ENCODE measurements at places on chromosomes 1 and 21. TPM values are rescaled to one million over a fixed set of nuclear protein-coding genes. Genes with fewer than 3 reads are reported as not detected.

- H3K27ac ChIP-seq = no peak overlapping the region
- H3K36me3 ChIP-seq = no peaks in the 10 kb centered on the region
- DNase-seq = no peak
- H3K27me3 ChIP-seq = no peaks in the 10 kb centered on the region
Observed at GRCh38 chr1:231921646-231922345, 295.2 kb downstream of the DISC1 start.

DNA sequence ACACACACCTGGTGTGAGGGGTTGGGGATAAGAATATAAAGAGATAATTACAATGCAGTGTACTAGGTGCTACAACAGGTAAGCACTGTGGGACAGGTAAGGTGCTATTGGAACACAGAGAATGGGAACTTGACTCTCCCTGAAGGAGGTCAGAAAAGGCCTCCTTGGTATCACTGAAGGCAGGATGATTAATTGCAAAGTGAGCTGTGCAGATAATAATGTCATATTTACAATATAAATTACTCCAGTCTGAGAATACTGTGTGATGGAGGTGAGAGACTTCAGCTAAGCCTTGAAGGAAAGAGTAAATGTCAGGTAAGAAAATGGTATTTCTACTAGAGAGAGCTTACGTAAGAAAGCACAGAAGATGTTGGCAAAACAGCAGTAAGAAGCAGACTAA is 91.6 kb downstream of the EPS15 start:
- H3K27ac ChIP-seq = no peak overlapping the region
- no peaks in the 10 kb centered on the region for H3K27me3 ChIP-seq
- peaks cover 36% of the 10 kb centered on the region for H3K36me3 ChIP-seq

DNA sequence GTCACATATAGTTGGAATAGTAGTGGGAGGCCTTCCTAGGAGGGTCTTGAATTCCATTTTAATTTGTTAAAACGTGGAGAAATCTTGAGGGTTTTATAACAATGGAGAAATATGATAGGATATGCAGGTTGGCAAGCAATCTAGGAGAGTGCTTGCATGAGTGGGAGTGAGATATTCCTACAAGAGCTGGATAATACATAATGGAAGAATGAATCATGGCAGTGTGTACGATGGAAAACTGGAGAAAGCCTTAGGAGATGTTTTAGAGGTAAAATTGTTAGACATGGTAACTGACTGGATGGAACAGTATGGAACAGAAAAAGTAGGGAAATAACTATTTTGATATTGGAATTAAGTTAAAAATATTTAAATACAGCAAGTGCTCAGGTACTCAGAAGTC is 352.4 kb downstream of the PTBP2 start:
- H3K4me1 ChIP-seq = no peaks in the 10 kb centered on the region
- peaks cover 1% of the 10 kb centered on the region for H3K36me3 ChIP-seq
- no peak overlapping the region for H3K27ac ChIP-seq
- H3K27me3 ChIP-seq = no peaks in the 10 kb centered on the region

GRCh38 chr21:42750737-42751530 is 97.5 kb downstream of the PDE9A start:
- no peak overlapping the region for H3K27ac ChIP-seq
- H3K4me1 ChIP-seq = peaks cover 21% of the 10 kb centered on the region
- H3K4me3 ChIP-seq = no peak overlapping the region
- no peak for DNase-seq
- no peaks in the 10 kb centered on the region for H3K36me3 ChIP-seq

The PSMA5 gene
- 247 TPM for total RNA-seq

The BGLAP gene
- 2.2 TPM for total RNA-seq

- H3K4me3 ChIP-seq = no peak overlapping the region
- DNase-seq = peak; percentile 54
- H3K27ac ChIP-seq = no peak overlapping the region
- no peaks in the 10 kb centered on the region for H3K36me3 ChIP-seq
- no peaks in the 10 kb centered on the region for H3K4me1 ChIP-seq
Observed at GRCh38 chr21:38126666-38127303, 130.0 kb upstream of the KCNJ15 start.

The CDK11A gene
- total RNA-seq = 65.0 TPM

The FAM43B gene
- not detected for total RNA-seq

DNA sequence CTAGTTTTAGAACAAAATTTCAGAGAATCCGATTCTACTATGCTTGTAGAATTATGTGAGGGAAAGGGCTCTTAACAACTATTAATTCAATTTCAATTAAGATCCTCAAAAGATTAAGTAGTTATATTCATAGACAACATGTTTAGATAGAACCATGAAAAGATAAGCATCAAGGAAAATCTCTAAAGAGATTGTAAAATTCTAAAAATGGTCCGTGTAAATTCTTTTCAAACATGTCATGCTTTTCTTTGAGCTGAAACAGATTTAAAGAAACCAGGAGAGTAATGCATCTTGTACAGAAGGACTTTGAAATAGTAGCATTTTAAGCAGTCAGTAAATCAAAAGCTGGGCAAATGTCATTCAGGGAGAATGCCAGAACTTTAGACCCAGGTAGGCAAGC is 1080.6 kb upstream of the B3GALT2 start:
- H3K4me3 ChIP-seq = no peak overlapping the region
- peaks cover 16% of the 10 kb centered on the region for H3K36me3 ChIP-seq
- no peak overlapping the region for H3K27ac ChIP-seq

- H3K27ac ChIP-seq = no peak overlapping the region
- peak overlapping the region; percentile 71 for H3K4me3 ChIP-seq
- H3K4me1 ChIP-seq = peaks cover 53% of the 10 kb centered on the region
- DNase-seq = peak; percentile 36
Observed at GRCh38 chr1:113783254-113784103, 24.2 kb upstream of the PHTF1 start.

DNA sequence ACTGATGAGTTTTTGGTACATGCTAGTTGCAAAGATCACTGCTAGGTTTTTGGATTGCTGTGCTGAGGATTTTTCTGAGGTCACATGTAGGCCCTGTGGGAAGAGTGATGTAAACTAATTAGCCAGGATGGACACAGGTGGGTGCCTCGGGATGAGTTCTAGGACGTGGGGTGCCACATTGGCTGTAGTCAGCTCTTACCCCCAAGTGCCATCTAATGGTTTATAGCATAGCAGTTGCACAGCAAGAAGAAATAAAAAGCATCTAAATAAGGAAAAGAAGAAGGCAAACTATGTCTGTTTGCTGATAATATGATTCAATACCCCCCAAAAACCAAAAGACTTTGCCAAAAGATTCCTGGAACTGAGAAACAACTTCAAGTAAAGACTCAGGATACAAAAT is 9.8 kb upstream of the OR2T1 start:
- H3K27ac ChIP-seq = no peak overlapping the region
- no peak for DNase-seq
- no peak overlapping the region for H3K4me3 ChIP-seq

- no peak overlapping the region for H3K27ac ChIP-seq
- H3K4me3 ChIP-seq = no peak overlapping the region
- no peak for DNase-seq
- peaks cover 2% of the 10 kb centered on the region for H3K36me3 ChIP-seq
Observed at GRCh38 chr21:34046917-34047316, 26.5 kb upstream of the MRPS6 start.

The EIF2D gene
- total RNA-seq = 113 TPM

- DNase-seq = no peak
- peaks cover 35% of the 10 kb centered on the region for H3K36me3 ChIP-seq
- no peaks in the 10 kb centered on the region for H3K27me3 ChIP-seq
- no peak overlapping the region for H3K27ac ChIP-seq
Observed at GRCh38 chr1:40090652-40091355, 6.2 kb downstream of the PPT1 start.

GRCh38 chr1:88472714-88473113 is 211.4 kb upstream of the PKN2 start:
- no peaks in the 10 kb centered on the region for H3K36me3 ChIP-seq
- H3K27me3 ChIP-seq = peaks cover 4% of the 10 kb centered on the region
- no peak overlapping the region for H3K27ac ChIP-seq
- DNase-seq = no peak

The PACC1 gene
- 13.9 TPM for total RNA-seq

- no peak for DNase-seq
- no peak overlapping the region for H3K27ac ChIP-seq
- no peaks in the 10 kb centered on the region for H3K4me1 ChIP-seq
- peaks cover 4% of the 10 kb centered on the region for H3K27me3 ChIP-seq
Observed at GRCh38 chr1:208170252-208170651, 73.9 kb downstream of the PLXNA2 start.

DNA sequence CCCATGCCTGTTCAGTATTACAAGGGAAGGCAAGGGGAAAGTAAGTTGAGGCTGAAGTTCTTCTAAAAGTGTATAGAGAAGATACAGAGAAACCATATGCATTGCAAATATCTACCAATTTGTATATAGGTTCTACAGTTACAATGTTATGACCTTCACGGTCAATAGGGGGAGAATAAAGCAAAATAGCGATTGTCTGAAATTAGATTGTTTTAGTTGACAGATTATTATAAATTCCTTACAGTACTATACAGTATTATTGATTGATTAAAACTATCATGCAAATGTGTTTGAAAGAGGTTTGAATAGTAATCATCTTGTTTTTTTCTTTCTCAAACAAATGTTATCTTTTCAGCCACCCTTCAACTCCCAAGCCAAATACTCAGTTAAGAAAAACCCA is 13.7 kb upstream of the BRINP3 start:
- no peaks in the 10 kb centered on the region for H3K27me3 ChIP-seq
- no peaks in the 10 kb centered on the region for H3K36me3 ChIP-seq
- no peak overlapping the region for H3K4me3 ChIP-seq
- no peak overlapping the region for H3K27ac ChIP-seq
- DNase-seq = no peak
- H3K4me1 ChIP-seq = no peaks in the 10 kb centered on the region

The DNAI4 gene
- 1.4 TPM for total RNA-seq

DNA sequence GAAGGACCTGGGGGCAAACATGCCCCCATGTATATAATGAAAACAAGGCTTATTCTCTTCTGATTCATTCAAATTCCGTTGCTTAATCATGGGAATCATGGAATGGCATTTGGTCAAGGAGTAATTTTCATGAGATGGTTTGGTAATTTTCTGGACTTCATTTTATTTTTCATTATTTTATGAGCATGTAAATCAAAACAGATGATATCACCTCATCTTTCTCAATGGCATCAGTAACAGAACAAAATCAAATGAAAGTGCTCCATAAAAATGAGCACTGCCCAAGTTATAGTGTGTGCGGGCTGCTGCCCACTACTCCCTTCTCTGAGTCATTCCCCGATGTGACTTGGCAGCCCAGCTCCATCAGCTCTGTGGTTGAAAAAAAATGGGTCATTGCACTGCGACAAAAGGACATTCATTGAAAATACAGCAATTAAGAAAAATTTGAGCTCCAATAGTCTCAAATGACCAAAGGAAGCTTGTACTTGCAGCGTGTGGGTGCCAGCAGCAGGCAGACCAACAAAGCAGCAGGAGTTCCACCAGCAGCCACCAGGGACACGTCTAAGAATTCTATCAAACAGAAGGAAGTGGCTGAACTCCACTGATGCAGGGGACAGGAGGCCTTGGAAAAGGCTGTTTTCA is 84.3 kb upstream of the VAV3 start:
- DNase-seq = peak; percentile 27
- H3K27me3 ChIP-seq = no peaks in the 10 kb centered on the region
- peaks cover 38% of the 10 kb centered on the region for H3K4me1 ChIP-seq
- H3K4me3 ChIP-seq = no peak overlapping the region
- H3K36me3 ChIP-seq = peaks cover 3% of the 10 kb centered on the region

DNA sequence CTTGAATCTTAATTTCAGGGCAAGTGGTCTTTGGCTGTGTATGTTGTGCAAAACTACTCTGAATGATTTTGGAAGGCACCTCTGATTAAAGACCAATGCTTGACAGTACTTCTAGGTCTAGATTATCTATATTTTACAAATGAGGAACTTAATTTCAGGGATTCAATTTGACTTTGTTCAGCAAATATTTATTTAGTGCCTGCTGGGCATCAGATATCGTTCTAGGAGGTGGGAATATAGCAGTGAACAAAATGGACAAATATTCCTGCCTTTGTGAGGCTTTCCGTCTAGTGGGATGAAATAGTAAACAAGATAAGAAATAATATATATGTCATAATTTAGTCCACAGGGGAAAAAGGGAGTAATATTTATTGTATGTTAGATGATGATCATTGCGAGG is 4.7 kb downstream of the ZNF326 start:
- H3K36me3 ChIP-seq = peaks cover 30% of the 10 kb centered on the region
- peaks cover 40% of the 10 kb centered on the region for H3K4me1 ChIP-seq
- H3K4me3 ChIP-seq = no peak overlapping the region
- no peaks in the 10 kb centered on the region for H3K27me3 ChIP-seq
- no peak overlapping the region for H3K27ac ChIP-seq

DNA sequence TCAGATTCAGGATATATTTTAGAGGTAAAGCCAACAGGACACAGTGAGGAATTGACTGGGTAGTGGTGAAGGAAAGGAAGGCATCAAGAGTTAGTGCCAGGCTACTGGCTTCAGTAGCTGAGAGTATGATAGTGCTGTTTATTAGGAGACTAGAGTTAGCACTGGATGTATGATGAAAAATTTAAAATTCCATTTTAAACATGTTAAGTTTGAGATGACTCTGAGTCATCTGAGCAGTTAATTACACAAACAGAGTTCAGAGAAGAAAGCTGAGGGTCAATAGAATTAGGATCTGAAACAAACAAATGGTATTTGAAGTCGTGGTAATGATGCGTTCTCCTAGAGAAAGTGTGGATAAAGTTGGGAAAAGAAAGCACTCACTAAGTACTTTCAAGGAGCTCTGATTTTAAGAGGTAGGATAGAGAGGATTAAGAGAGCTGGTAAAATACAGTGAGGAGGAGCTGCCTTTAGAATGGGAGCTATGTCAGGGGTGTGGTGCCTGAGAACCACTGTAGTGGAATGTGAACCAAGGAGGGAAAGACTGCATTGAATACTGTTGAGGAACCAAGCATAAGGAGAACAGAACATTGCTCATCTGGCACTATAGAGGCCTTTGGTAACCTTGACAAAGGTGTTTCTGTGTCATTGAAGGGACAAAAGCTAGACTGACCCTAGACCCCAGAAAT is 21.7 kb upstream of the SHCBP1L start:
- DNase-seq = no peak
- H3K4me3 ChIP-seq = no peak overlapping the region
- peaks cover 5% of the 10 kb centered on the region for H3K27me3 ChIP-seq
- H3K4me1 ChIP-seq = no peaks in the 10 kb centered on the region
- H3K36me3 ChIP-seq = no peaks in the 10 kb centered on the region
- no peak overlapping the region for H3K27ac ChIP-seq

The CELA2B gene
- total RNA-seq = not detected

The FMO3 gene
- not detected for total RNA-seq

DNA sequence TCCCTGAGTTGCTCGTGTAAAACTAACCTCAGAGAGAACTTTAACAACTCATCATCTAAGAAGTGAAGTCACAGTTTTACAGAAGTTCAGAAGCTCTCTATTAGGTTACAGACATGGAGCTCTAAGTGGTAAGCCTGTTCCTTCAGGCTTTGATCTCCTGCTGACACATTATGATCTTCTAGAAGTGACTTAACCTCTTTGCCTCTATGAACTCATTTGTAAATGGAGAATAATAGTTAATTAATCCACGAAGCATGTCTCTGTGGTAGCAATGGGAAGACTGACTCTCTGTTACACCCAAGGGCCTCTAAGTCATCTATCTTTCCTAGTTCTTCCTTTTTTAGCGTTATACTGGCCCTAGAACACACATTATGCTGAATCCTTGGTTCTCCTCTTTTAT is 157.9 kb upstream of the NRIP1 start:
- H3K36me3 ChIP-seq = no peaks in the 10 kb centered on the region
- no peak for DNase-seq
- H3K27me3 ChIP-seq = peaks cover 3% of the 10 kb centered on the region
- H3K27ac ChIP-seq = no peak overlapping the region

Data from activated naive CD8-positive, alpha-beta T cell treated with anti-CD3 and anti-CD28 coated beads for 36 hours (primary cell).